ENCODE measurements at places on chromosomes 4 and X.

GRCh38 chrX:97846718-97847237, 963.1 kb downstream of the RPA4 start:
- no peak for DNase-seq

DNA sequence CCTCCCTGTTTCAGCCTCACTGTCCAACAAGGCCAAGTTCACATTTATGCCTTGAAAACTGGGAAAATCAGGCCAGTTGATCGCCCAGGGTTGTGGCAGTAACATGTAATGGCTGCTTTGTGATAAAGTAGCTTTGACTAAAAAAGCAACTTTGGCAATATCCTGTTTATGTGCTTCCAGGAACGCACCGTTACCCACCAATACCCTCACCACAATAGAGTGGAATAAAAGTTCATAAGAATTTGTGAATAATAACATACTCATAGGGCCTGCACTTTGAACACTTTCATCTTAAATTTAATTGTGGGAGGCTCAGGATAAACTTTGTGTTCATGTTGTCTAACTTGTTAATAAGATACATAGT, 80.7 kb upstream of the MAML3 start:
- DNase-seq, result peak; percentile 21

DNA sequence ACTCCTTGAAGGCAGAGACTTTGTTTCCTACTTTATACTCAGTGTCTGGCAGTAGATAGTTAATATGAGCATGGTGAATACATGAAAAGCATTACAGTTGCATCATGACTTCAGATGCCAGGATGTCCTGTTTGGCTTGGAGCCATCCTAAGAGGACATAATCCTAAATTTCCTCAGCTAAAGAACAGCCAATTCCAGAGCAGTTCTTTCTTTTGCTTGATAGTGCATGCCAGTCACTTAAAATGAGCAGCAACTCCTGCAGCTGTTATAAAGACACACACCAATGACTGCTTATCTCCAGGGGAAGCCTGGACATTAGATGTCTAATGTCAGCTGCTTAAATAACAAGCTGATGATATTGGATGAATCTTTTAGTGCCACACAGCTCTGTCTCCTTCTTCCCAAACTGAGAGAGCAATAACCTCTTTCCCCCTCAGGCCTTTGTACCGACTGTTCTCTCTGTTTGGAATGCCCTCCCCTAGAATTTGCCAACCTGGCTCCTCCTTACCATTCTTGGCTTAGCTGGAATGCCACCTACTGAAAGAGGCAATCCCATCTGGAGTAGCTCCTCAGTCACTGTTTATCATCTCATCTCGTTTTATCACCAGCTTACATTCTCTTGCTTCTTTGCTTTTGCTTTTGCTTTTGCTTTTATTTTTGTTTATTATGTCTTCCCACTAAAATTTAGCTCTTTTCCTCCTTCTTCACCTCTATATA, 100.8 kb upstream of the USP38 start:
- no peak for DNase-seq

DNA sequence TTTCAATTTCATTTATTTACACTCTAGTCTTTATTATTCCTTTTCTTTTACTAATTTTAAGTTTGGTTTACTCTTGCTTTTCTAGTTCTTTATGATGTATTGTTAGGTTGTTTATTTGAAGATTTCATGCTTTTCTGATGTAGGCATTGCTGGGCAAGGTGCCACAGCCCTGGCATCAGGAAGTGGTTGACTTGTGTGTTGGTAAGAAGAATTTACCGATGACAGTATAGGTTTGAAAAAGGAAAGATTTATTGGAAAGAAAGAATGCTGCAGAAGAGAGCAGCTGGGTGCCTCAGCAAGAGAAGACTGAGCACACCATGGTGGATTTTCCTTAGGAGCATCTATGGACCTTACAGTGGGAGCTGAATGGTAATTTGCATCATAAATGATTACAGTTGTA, 153.2 kb downstream of the KLF8 start:
- DNase-seq, result no peak

DNA sequence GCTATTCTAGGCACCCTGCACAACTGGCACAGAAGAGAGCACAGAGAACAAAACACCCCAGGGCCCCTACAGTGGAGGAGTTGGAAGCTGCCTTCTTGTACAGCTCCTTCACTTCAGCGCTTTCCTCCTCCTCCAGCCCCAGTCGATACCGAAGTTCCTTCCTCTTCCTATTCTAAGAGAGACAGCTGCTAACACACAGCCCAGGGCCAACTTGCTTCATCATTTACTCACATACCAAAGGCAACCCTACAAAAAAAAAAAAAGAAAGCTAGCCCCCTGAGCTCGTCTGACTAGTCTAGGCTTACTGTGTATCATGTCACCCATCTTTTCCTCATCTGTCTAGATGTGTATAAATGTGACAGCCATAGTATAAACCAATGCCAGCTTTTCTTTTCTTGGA, 64.5 kb downstream of the MID1 start:
- DNase-seq, result no peak

GRCh38 chr4:143375326-143376073, 38.8 kb downstream of the GAB1 start:
- peak; percentile 64 for DNase-seq

DNA sequence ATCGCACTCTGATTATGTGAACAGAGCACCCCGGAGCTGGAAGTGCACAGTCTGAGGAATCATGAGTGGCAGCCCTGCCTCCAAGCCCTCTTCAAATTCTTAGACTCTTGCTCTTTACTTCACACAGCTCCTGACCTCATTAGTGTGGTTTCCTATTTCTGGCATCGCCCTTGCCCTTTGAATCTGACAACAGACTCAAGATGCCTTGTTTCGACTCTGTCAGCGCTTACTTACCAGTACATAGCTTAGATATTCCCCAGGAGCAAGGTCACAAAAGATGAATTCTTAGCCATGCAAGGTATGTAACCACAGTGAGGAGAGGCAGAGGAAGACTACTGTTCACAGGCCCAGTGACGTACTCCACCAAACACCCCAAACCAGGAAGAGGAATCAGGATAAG, 167.2 kb downstream of the KDR start:
- no peak for DNase-seq

DNA sequence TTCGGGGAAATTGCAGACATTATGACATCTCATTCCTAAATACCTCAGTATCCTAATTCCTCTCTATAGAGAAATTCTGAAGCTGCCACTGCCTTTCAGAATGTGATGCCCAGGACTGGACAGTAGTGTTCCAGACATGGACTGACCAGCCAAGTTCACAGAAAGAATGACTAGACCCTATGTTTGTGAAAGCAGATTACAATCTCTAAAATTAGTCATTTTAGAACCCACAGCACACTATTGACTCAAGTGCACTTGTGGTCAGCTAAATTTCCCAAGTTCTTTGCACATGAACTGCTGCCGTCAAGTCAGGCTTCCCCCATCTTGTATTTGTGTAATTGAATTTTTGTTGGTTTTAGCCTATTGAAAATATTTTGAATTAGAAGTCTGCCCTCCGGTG, 81.0 kb upstream of the ESX1 start:
- DNase-seq, result no peak

DNA sequence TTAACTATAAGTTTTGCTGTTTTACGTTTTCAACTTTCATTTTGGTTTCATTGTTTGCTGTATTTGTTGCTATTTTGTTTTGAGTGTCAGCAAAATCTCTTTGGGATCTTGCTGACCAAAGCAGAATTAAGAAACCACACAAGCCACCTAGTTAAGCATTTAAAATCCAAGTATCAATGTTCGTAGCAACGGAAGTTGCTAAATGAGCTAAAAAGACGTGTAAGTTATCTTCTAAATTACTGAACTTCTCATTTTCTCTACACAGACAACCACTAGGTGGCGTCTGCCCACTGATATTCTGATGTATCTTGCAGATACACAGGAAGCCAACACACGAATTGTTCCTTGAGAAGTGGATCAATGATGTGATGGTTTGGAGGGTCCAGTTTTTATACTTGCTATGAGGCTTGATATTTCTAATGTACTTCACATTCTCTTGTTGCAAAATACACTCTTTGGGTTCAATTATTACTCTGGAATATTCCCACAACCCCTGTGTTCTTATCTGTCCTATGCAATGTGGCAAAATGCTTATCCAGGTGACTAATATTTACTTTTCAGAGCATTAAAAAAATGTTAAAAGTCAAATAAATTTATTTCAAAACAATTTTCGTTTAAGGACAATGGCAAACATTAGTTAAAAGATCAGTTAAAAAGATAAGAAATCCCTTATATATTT, 250.5 kb downstream of the TECRL start:
- peak; percentile 32 for DNase-seq

DNA sequence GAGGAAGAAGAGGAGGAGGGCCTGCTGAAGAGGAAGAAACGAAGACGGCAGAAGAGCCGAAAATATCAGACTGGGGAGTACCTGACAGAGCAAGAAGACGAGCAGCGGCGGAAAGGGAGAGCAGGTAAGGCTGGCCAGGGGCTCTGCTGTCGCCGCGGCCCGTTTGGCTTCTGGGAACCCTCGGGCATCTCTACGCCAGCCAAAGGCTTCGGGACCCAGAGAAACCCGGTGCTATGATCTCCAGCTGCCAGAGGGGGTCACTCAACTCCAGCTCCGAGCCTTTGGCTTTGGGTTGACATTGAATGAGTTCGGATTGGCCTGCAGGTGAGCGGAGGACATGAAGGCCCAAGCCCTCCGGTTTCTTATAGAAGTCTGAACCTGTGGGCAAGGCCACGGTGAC, 42.8 kb downstream of the BCORL1 start:
- no peak for DNase-seq

DNA sequence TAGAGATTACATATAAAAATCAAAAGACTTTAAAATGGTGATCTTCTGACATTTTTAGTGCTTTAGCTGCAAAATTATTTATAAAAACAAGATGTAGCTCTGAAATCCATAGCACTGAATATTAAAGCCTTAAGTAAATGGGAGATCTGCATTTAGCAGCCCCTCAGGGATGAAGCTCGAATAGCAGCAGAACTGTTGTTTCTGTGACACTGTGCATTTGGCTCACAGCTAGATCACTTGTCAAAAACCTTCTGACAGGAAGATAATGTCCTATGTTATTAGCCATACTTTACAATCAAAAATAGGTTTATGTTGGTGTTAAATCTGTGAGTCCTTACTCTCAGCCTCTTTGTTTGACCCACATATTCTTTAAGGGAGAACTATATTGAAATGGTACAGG, 14.1 kb upstream of the PYURF start:
- DNase-seq, result no peak

- DNase-seq, result no peak
Observed at GRCh38 chr4:147078362-147078761, 132.7 kb upstream of the TTC29 start.

GRCh38 chr4:69120870-69121269, 24.6 kb downstream of the UGT2B7 start:
- no peak for DNase-seq

DNA sequence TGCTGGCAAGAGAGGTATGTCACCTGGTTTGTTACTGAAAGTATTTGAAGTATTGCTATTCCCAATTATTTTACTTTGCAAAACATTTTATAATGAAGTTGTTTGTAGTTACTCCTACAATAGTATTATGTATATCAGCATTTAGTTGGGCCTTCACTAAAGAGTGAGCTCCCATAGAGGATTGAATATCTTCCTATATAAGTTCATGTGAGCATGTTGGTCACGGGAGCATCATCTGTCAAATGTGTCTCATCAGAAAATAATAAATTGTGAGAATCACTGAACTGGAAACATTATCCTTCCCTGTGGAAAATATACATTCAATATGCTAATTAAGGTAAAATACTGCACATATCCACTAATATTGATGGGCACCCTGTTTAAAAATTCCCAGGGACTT, 360.1 kb upstream of the ADGRL3 start:
- no peak for DNase-seq

- DNase-seq, result no peak
Observed at GRCh38 chr4:121526509-121526908, 145.7 kb upstream of the QRFPR start.

DNA sequence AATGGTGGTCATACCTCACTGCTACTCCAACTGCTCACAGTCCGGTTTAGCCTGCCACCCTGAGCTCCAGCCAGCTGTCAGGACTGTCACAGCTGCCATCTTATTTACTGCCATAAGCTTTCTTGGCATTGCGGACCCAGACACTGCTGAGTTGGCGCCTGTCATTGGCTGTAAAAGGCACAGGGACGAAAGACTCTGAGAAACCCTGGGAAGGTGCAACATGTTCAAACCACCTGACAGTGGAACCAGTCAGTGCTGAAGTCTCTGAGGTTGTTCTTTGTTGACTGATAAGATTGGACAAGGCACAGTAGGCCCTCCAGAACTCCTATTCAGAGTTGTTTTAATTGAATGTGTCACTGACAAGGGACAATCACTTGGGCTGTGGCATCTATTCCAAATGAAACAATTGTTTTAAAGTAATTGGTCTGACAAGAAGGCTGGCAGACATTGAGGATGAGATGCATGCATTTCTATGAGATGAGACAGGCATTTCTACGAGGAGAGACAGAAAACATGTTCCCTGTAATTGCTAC, 927.8 kb downstream of the STPG2 start:
- DNase-seq, result no peak

Data from B cell (primary cell).